ENCODE measurements at places on chromosomes 16 and 17.
A peak's percentile ranks its signal among the peaks of the same experiment; 100 is the strongest.

DNA sequence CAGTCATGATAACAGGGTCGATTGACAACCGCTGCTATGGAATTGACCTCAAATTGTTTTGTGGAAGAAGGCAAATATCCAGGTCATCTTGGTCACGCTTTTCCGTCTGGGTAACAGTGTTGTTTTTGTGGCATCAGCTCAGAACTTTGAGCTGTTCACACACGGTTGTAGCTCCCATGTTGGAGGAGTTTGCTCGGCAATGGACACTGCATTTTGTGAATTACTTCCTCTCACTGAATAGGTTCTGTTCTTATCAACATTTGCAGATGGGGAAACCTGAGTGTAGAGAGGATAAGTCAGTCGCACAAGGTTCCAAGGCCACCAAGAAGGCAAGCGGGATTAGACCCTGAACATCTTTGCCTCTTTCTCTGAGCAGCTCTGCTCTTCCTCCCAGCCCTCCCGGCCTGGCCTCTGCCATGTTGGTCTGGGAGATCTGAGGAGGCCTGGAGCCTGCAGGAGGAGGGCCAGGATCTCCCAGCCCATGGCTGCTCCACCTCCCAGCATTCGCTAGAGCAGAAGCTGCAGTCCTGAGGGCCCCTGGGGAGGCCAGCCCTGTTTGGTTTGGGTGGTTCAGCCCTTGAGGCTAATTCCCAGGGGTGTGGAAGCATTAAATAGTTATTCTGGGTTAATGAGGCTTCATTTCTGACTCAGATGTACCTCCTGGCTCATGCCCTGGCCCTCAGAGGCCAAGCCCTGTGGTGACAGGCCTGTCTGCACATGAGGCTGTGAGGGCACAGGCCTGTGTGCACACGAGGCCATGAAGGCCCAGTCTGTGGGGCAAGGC, 154.1 kb upstream of the PLCG2 start:
- DNase-seq = no peak

DNA sequence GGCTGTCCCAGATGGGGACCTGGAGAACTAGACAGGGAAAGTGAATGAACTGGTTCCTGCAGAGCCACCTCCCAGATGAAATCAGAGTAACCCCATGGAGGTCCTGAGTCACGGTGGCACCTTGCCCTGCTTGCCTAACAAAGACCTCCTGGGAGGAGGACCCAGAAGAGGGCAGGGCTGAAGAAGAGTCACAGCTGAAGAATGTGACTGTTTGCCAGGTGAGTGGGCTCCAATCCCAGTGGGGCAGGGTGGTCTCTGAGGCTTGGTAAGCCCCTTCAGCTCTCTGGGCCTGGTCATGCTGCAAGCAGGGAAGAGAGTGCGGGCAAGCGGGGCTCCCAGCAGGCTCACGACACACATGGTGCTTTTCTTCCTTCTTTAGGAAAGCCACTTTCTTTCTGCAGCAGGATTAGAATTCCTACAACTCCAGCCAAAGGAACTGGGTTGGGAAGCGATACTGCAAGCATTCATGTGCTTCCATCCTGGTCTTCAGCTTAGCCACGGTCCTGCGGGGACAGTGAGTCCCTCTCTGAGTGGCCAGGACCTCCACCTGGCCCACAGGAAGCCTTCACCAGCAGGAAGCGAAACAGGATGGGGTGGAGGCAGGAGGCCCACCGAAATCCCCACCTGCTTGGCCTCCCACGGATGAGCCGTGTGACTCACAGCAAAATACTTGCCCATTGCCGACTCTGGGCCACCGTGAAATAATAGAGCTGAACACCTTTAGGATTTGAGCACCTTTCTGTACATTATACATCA, 4.3 kb downstream of the C16orf74 start:
- no peak for DNase-seq

GRCh38 chr17:52178012-52178411, 19.5 kb upstream of the CA10 start:
- no peak for DNase-seq

- DNase-seq = no peak
Measured at GRCh38 chr16:57995721-57996405, 4.6 kb downstream of the ZNF319 start.

- DNase-seq = no peak
Measured at GRCh38 chr16:2447920-2448583, 11.9 kb upstream of the TEDC2 start.

DNA sequence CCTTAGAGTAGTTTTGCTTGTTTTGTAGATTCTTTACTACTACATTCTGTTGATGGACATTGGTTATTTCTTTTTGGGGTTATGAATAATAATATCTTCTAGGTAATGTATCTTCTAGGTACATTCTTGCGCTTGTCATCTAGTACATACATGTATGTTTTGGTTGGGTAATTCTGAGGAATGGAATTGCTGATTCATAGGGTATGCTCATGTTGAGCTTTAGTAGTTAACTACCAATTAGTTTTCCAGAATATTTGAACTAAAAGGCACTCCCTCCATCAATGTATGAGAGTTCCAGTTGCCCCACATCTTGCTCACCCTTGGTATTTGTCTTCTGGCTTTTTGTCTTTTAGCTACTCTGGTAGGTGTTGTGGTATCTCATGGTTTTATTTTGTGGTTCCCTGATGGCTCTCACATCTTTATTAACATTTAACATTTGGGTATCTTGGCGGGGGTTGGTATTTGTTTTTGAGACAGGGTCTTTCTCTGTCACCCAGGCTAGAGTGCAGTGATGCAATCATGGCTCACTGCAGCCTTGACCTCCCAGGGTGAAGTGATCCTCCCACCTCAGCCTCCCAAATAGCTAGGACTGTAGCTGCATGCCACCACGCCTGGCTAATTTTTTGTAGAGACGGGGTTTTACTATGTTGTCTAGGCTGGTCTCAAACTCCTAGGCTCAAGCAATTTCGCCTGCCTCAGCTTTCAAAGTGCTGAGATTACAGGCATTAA, 47.1 kb downstream of the SLC6A4 start:
- DNase-seq = no peak

GRCh38 chr16:69830534-69831211, 68.5 kb downstream of the WWP2 start:
- no peak for DNase-seq

GRCh38 chr17:80931421-80932265, 60.0 kb upstream of the CHMP6 start:
- DNase-seq = no peak

GRCh38 chr16:49189286-49189685, 92.4 kb downstream of the CBLN1 start:
- DNase-seq = no peak

GRCh38 chr17:2170023-2170422, 115.1 kb downstream of the HIC1 start:
- no peak for DNase-seq

- DNase-seq = no peak
Measured at GRCh38 chr16:69823831-69824563, 61.9 kb downstream of the WWP2 start.

- peak; percentile 80 for DNase-seq
Measured at GRCh38 chr16:77788181-77789084, at the start of gene VAT1L. Gene VAT1L, plus strand, starts transcription at chr16:77788564. Its CDS starts 119 bp downstream, at chr16:77788683.

- DNase-seq = no peak
Measured at GRCh38 chr17:60168654-60169053, 18.9 kb downstream of the CA4 start.

DNA sequence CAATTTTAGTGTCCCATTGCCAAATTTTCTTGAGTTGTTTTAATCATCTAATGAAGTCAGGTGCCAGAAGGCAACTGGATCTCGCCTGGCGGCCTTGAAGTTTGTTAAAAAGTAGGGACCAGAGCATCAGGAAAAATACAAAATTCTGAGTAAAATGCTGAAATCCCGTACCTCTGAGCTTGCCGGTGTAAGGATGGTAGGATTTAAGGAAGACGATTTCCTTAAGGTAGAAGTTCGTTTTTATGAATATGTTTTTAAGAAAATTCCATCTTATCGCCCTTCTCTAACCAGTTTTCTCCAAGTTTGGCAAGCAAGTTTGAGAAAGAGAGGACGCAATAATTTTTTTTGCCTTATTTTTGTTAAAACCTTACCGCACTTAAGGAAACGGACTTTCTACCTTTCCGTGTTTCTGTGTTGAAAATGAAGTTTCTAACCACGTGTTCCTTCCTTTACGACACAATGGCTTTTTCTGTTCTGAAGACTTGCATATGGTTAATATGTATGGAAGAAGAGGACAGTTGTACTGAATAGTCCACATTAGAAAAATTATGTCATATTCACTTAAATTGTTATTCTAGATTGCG, 748 bp downstream of the ATF7IP2 start:
- DNase-seq = no peak

- DNase-seq = no peak
Measured at GRCh38 chr17:34542700-34543336, 36.6 kb upstream of the TMEM132E start.
